ENCODE measurements at places on chromosomes 11 and 22.

- DNase-seq = no peak
Measured at GRCh38 chr22:42343121-42343454, 72.6 kb upstream of the TCF20 start.

- no peak for DNase-seq
Measured at GRCh38 chr11:86919557-86920210, 35.5 kb downstream of the FZD4 start.

- DNase-seq = no peak
Measured at GRCh38 chr22:44727148-44727547, 25.1 kb downstream of the PRR5 start.

- no peak for DNase-seq
Measured at GRCh38 chr11:44066732-44067141, 667 bp downstream of the ACCS start.

DNA sequence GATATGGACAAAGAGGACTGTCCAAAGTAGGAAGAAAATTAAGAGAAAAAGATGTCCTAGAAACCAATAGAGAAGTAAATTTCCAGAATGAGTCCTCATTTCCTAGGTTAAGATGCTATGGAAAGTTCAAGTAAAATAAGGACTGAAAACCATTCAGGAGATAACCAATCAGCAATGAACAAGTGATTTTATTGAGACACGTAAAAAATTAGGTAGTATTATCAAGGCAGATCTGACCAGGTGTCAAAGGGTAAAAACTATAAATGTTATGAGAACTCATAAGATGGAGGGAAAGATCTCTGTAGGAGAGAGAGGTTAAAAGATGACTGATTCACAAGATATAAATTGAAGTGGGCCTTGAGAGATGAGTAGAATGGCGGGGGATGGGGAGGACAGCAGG lies 50.2 kb downstream of the SPATA19 start:
- DNase-seq = no peak

- DNase-seq = no peak
Measured at GRCh38 chr11:66561975-66562248, 6.5 kb downstream of the CTSF start.
